Iris pigment epithelial cell (primary cell): ENCODE measurements at places on chromosomes 2 and 18.

DNA sequence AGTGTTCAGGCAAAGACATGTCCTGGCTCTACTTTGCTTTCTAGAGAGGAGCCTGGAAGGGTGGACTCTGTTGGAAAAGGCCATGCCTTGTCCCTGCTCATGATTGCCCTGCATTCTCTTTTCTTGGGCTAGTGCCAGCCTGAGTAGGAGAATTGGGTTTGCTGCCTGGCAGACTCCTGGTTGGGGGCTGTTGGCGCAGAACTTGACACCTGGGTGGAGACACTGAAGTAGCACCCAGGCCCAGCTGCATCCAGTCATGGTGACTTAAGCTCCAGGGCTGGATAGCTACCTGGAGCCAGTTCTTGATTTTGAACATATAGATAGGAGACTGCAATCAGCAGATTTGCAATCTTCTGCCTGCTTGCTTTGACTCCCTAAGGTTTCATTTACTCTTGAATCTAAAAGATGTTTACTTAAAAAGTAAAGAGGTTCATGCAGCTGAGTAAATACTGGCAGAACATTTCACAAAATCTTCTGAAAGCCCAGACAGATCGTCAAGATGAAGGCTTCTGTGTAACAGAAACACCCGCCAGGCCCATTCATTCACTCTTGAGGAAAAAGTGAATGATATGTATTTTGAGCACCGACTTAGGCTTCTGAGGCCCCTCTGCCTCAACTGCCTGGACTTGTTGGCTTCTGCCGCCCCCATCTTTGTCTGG is 38.0 kb upstream of the YWHAQ start:
- peak; percentile 29 for DNase-seq

DNA sequence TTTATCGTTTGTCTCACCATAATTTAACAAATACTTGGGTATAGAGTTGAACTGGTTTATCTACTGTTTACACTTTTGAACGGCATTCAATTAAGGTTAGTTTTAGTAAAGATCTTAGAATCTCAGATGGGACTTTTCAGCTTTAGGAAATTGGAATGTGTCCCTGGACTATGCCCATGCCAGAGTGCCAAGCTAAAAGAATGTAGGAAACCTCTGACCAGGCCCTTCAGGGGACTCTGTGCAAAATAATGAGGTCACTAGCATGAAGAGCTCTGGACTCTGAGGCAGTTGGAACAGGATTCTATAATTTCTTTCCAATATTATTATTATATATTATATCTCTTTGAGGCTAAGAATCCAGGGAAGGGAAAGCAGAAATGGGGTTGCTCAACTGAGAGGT is 13.5 kb downstream of the DIS3L2 start:
- no peak for DNase-seq

GRCh38 chr2:149442346-149442745 is 112.0 kb downstream of the LYPD6 start:
- no peak for DNase-seq

DNA sequence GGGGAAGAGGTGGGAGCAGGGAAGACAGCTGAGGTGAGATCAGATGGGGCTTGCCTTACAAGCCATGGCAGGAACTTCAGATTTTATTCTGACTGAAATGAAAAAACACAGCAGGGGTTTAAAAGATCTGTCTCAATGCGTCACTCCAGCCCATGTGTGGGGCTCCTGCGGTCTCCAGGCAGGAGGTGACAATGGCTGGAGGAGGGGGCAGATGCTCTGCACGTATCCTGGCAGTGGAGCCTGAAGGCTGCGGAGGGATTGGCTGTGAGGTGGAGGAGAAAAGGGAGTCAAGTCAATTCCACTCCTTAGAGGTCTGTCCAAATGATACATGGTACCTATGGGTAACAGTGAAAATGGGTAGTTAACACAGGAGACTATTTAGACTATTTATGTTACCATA is 40.5 kb upstream of the KIDINS220 start:
- DNase-seq: no peak
